SK-N-SH (cell line): ENCODE measurements at places on chromosomes 2 and 18.

GRCh38 chr2:226860087-226860486 is 24.2 kb downstream of the RHBDD1 start:
- H3K4me3 ChIP-seq: no peak overlapping the region
- peaks cover 6% of the 10 kb centered on the region for H3K4me1 ChIP-seq
- DNase-seq: no peak
- H3K27ac ChIP-seq: no peak overlapping the region
- H3K27me3 ChIP-seq: no peaks in the 10 kb centered on the region

- H3K27ac ChIP-seq: no peak overlapping the region
- no peaks in the 10 kb centered on the region for H3K27me3 ChIP-seq
- no peaks in the 10 kb centered on the region for H3K4me1 ChIP-seq
- H3K4me3 ChIP-seq: no peak overlapping the region
- H3K36me3 ChIP-seq: peaks cover 57% of the 10 kb centered on the region
These were observed 20.0 kb downstream of the TRIP12 start for GRCh38 chr2:229901819-229902218.

GRCh38 chr2:46719487-46719886 is 196.1 kb downstream of the MCFD2 start:
- H3K4me3 ChIP-seq: no peak overlapping the region
- no peaks in the 10 kb centered on the region for H3K27me3 ChIP-seq
- H3K27ac ChIP-seq: peak overlapping the region; percentile 51
- no peak for DNase-seq
- peaks cover 62% of the 10 kb centered on the region for H3K4me1 ChIP-seq

DNA sequence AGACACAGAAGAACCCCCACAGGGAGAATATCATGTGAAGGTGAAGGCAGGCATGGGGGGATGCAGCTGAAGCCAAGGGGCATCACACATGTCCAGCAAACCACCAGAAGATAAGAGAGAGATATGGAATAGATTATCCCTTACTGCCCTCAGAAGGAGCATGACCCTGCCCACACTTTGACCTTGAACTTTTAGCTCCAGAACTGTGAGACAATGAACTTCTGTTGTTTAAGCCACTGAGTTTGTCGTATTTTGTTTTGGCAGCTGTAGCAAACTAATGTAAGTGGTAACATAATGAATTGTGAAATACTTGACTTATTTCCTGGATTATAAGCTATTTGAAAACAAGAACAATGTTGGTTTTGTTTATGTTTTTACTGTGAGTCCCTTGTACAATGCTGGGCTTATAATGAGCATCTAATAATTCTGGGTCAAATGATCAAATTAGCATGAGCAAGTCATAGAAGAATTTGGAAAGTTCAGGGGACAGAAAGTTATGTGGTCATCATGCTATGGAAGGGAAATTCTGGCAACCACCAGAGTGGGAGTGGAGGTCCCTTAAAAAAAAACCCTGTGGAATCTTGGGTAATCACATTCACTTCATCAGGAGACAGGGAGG is 541.0 kb upstream of the KLHL29 start:
- no peaks in the 10 kb centered on the region for H3K36me3 ChIP-seq
- H3K27me3 ChIP-seq: no peaks in the 10 kb centered on the region
- no peak for DNase-seq
- no peak overlapping the region for H3K4me3 ChIP-seq
- no peak overlapping the region for H3K27ac ChIP-seq
- no peaks in the 10 kb centered on the region for H3K4me1 ChIP-seq

DNA sequence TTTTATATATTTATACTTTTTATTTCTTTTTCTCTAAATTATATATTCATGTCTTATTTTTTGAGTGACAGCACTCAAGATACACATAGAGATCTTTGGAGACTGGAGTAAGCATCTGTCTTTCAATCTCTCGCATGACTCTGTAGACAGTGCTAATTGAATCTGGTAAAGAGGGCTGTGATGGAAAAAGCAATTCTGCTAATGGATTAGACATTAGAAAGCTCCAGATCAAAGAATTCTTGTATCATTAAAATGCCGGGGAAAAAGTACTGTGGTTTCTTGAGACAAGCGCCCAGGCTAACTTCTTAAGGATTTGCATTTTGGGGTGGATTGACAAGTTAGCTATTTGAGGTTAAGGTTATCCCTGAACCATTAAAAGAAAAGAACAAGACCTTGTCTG is 383.1 kb upstream of the TNP1 start:
- no peak for DNase-seq
- no peak overlapping the region for H3K27ac ChIP-seq
- H3K27me3 ChIP-seq: no peaks in the 10 kb centered on the region
- H3K4me1 ChIP-seq: peaks cover 12% of the 10 kb centered on the region; the same call in 1 of the 2 replicates
- H3K4me3 ChIP-seq: no peak overlapping the region

- DNase-seq: no peak
- no peak overlapping the region for H3K4me3 ChIP-seq
- peaks cover 86% of the 10 kb centered on the region for H3K36me3 ChIP-seq
These were observed 23.5 kb upstream of the C2orf42 start for GRCh38 chr2:70214365-70214764.

GRCh38 chr2:57828221-57828620 is 218.4 kb upstream of the VRK2 start:
- no peak for DNase-seq
- no peaks in the 10 kb centered on the region for H3K36me3 ChIP-seq
- no peak overlapping the region for H3K27ac ChIP-seq
